Sigmoid colon (tissue), 7 donors: ENCODE measurements at places on chromosomes 13 and 19.

DNA sequence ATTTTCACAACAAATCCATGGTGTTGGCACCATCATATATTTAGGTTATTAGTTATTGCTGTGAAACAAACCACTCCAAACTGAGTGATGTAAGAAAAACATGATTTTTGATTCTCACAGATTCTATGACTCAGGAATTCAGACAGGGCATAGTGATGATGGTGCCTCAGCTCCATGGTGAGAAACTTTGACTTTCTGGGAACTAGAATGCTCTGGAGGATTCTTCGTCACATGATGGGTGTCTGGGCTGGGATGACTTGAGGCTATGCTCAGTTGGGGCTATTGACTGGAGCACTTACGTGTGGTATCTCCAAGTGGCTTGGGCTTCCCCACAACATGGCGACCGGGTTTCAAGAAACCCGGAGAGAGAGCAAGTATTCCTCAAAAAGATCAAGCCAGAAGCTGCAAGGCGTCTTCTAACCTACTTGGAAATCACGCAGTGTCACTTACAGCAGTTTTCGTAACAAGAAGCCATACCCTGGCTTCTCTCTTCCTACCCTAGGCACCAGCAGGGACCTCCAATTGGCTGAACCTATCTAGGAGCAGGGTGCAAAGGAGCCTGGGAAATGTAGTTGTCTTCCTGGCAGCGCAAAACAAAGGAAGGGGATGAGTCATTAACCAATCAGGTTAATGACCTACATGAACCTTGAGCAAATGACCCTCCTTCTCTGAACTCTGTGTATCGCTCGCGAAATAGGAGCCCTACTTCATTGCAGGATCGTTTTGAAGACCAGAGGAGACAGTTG is 22.4 kb downstream of the VAV1 start:
- no peaks in the 10 kb centered on the region for H3K36me3 ChIP-seq
- H3K4me3 ChIP-seq: no peak overlapping the region
- no peaks in the 10 kb centered on the region for H3K4me1 ChIP-seq
- H3K27me3 ChIP-seq: no peaks in the 10 kb centered on the region

GRCh38 chr13:22018836-22019210 is 347.9 kb downstream of the FGF9 start:
- H3K27me3 ChIP-seq: no peaks in the 10 kb centered on the region
- no peak for DNase-seq
- H3K36me3 ChIP-seq: no peaks in the 10 kb centered on the region
- H3K27ac ChIP-seq: no peak overlapping the region

- no peak for DNase-seq
- H3K4me1 ChIP-seq: no peaks in the 10 kb centered on the region
- no peak overlapping the region for H3K27ac ChIP-seq
Measured at GRCh38 chr13:96652506-96652905, 341.8 kb downstream of the OXGR1 start.

- no peak overlapping the region for H3K4me3 ChIP-seq
- no peaks in the 10 kb centered on the region for H3K36me3 ChIP-seq
- no peak overlapping the region for H3K27ac ChIP-seq
- no peaks in the 10 kb centered on the region for H3K4me1 ChIP-seq
- DNase-seq: no peak
Measured at GRCh38 chr19:19740755-19741154, 7.8 kb upstream of the ZNF14 start.

- DNase-seq: no peak
- peak overlapping the region; percentile 82 for H3K27ac ChIP-seq
- no peaks in the 10 kb centered on the region for H3K36me3 ChIP-seq
- H3K27me3 ChIP-seq: no peaks in the 10 kb centered on the region
- peaks cover 64% of the 10 kb centered on the region for H3K4me1 ChIP-seq
Measured at GRCh38 chr13:46595885-46596275, 42.9 kb downstream of the LRCH1 start.

DNA sequence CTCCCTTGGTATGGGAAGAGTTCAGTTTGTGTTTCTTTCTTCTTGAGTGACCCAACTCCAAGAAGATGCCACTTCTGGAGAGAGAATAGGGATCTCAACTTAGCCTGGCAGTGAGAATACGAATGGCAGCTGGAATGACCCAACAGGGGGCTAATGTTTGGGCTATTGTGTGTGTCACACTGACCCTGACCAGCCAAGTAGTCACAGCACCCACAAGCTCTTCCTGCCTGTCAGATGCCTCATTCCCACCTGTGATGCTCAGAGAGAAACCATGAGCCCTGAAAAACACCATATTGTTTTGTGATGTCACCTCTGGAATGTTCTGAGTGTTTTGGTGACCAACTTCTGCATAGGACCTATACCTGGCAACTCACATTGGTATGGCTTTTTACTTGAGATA is at the start of gene CBY2:
Gene CBY2 (plus strand): TSS at position 233 of the 400 bp plus-strand sequence. CDS start 71 bp downstream, at position 304.
- H3K4me3 ChIP-seq: no peak within 1 kb of the TSS
- H3K27me3 ChIP-seq: no peaks in the 10 kb centered on the region
- H3K27ac ChIP-seq: no peak within 1 kb of the TSS
- no peaks in the 10 kb centered on the region for H3K4me1 ChIP-seq
- no peaks in the 10 kb centered on the region for H3K36me3 ChIP-seq

- no peak overlapping the region for H3K4me3 ChIP-seq
- no peaks in the 10 kb centered on the region for H3K27me3 ChIP-seq
- H3K27ac ChIP-seq: no peak overlapping the region
- DNase-seq: no peak
Measured at GRCh38 chr13:88926890-88927502, 1255.8 kb downstream of the SLITRK5 start.

GRCh38 chr19:49823472-49823871 is 5.4 kb downstream of the MED25 start:
- H3K27me3 ChIP-seq: no peaks in the 10 kb centered on the region
- H3K4me3 ChIP-seq: no peak overlapping the region
- no peaks in the 10 kb centered on the region for H3K36me3 ChIP-seq
- H3K27ac ChIP-seq: no peak overlapping the region

GRCh38 chr13:50599927-50600326 is 243.6 kb downstream of the DLEU7 start:
- H3K36me3 ChIP-seq: no peaks in the 10 kb centered on the region
- H3K4me3 ChIP-seq: no peak overlapping the region
- no peak for DNase-seq
- no peak overlapping the region for H3K27ac ChIP-seq
- H3K4me1 ChIP-seq: no peaks in the 10 kb centered on the region
